Large intestine (tissue), 12 donors: ENCODE measurements at places on chromosomes 12 and 14. TPM values are rescaled to one million over a fixed set of nuclear protein-coding genes. Genes with fewer than 3 reads are reported as not detected.

The EIF2S3B gene
- 2.8 TPM for polyA plus RNA-seq

The DTX1 gene
- polyA plus RNA-seq: 9.1 TPM

- no peak overlapping the region for H3K4me3 ChIP-seq
- no peak overlapping the region for H3K27ac ChIP-seq
- no peaks in the 10 kb centered on the region for H3K27me3 ChIP-seq
Observed at GRCh38 chr12:111129149-111129767, 208.9 kb upstream of the MYL2 start.

DNA sequence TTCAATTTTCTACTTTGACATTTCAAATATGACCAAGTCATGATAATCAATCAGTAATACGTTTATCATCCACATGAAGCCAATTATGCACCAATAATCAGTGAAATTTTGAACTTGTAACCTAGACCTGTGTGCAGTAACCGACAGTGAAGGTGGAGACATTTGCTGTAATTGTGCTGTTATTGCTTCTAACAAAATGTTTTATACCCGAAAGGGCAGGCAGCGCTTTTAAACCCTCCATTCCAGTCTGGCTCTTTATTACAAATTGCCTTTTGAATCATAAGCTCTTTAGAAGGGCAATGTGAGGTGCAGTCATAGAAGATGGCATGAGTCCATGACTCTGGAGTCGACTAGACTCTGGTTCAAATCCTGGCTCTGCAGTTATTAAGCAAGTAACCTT lies 135.7 kb downstream of the GXYLT1 start:
- DNase-seq: no peak
- H3K4me3 ChIP-seq: no peak overlapping the region
- H3K27ac ChIP-seq: no peak overlapping the region
- H3K27me3 ChIP-seq: no peaks in the 10 kb centered on the region
- H3K4me1 ChIP-seq: no peaks in the 10 kb centered on the region

DNA sequence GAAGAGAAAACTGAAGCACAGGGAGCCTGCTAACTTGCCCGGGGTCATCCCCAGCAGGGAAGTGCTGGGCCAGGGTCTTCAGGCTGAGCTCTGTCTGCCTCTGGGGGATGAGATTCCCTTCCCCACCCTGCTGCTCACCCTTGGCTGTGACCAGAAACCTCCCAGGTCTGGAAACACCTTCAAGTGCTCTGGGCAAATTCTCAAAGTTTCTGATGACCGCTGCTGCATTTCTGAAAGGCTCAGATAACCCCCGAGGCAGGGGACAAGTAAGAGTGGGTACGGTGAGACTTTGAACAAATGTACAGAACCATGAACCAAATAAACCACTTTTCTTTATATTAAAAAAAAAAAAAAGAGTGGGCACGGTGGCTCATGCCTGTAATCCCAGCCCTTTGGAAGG lies 41.3 kb downstream of the LTBP2 start:
- DNase-seq: no peak
- H3K4me3 ChIP-seq: no peak overlapping the region
- peaks cover 9% of the 10 kb centered on the region for H3K4me1 ChIP-seq
- no peak overlapping the region for H3K27ac ChIP-seq
- H3K36me3 ChIP-seq: no peaks in the 10 kb centered on the region

GRCh38 chr14:52951681-52952554 lies 1.1 kb upstream of the FERMT2 start:
- peaks cover 28% of the 10 kb centered on the region for H3K27me3 ChIP-seq
- peak overlapping the region; percentile 60 for H3K4me3 ChIP-seq
- H3K27ac ChIP-seq: peak overlapping the region; percentile 82
- no peaks in the 10 kb centered on the region for H3K4me1 ChIP-seq

- peaks cover 7% of the 10 kb centered on the region for H3K4me1 ChIP-seq
- peaks cover 30% of the 10 kb centered on the region for H3K27me3 ChIP-seq
Observed at GRCh38 chr12:102946042-102946441, 11.4 kb upstream of the ASCL1 start.

DNA sequence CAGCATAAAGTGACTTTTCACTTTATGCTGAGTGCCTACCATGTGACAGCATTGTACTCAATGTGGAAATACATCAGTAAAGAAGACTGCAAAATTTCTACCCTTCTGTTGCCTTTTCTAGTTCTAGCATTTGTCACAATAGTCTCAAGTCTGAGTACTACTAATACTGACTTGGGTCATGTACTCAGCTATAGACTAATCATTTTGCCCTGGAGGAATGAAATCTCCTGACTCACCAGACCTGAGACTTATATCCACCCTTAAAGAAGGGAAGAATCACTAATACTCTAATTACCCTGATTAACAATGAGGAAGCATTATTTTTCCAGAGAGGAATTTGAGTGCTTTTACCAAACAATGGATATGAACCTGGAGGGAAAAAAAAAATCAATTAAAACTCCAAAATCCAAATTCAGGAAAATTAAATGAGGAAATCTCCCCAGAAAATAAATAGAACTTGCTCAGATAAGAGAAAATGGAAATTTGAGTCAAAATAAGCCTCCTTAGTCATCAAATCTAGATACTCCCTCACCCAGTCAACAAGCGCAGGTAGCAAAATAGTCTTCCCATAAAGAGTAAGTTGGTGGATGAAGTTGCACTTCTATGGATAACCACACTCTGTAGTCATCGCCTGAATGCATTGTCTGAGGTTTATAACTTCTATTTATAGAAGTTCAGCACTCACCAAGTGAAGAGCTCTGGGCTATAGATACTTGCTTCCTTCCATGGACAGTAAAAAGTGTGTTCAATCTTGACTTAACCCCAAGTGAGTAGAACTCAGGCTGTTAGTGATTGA lies 386.6 kb downstream of the SYT1 start:
- H3K36me3 ChIP-seq: no peaks in the 10 kb centered on the region
- no peak for DNase-seq
- H3K27me3 ChIP-seq: no peaks in the 10 kb centered on the region
